ENCODE measurements at places on chromosomes 4 and X.
A peak's percentile ranks its signal among the peaks of the same experiment; 100 is the strongest.

DNA sequence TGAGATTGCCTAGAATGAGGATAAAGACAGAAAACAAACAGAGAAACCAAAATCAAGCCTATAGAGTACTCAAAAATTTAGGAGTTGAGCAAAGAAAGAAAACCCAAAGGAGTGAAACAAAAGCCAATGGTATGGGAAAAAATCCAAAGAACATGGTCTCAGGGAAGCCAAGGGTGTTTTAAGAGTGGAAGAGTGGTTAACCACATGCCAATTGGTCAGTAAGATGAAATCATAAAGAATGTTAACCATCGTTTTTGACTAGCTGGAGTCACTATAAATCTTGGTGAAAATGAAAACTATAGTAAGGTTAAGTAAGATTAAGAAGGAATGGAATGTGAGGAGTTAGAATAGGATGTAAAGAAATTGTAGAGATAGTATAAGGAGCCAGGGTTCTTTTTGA, 64.7 kb upstream of the RPL34 start:
- no peak for DNase-seq

DNA sequence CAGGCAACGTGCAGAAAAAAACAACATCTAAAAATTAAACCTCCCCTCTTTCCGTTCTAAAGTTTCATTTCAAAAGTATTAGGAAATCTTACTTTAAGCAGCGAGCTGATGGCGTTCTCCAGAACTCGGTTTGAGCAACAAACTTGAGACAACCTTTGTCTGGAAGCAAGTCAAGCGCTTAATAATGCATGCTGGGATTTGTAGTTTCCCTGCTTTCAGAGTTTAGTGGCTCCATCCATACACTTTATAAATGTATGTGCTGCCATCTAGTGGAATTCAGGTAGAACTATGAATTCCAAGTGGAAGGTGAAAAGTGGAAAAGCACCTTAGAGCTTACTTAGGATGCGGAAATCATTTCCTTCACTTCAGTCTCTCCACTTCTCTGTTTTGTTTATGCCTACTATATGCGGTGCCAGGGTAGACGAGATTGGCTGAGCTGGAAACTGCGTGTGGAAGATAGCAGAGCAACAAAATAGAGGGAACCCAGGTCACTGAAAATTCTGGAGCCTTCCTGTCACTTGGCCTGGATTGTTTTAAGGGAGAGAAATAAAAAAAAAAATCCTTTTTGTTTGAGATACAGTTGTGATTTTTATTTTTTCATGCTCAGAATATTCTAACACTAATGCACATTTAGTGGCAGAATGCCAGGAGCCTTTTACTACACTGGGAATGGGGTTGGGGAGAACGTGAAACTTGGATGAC, at the start of gene BDH2:
TSS of gene BDH2 (minus strand) at position 144 of the 702 bp plus-strand sequence. CDS start 3,580 bp downstream, outside the sequence.
- DNase-seq, result peak; percentile 42

DNA sequence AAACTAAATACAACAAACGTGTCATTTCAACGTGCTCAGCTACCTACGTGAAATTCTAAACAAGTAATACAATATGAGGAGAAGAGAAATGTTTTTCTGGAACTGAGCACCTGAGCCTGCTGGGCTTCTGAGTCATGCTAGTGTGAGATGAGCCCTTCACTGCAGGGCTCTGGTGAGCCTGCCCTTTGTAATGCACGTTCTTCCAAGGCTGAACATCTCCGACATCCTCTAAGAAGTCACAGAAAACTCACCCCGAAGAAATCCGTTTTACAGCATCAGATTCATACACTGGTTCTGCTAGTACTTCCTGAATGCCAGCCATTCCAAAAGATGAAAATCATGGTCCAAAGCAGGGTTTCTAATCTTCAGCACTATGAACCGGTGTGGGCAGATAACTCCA, 157.1 kb downstream of the AMELX start:
- no peak for DNase-seq

DNA sequence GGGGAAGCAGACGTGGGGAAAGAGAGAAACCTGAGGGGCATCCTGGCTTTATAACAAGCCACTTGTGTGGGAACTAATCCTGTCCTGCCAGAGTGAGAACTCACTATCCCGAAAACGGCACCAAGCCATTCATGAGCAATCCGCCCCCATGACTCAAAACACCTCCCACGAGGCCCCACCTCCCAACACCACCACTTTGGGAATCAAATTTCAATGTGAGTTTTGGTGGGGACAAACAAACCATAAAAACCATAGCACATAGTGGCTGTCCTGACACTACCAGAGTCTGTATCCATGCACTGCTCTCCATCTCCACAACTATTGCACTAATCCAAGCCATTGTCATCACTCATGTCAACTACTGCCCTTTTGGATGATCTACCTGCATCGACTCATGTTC, 28.5 kb upstream of the SEPTIN6 start:
- no peak for DNase-seq

- DNase-seq, result no peak
Observed at GRCh38 chrX:103398421-103398864, 22.1 kb downstream of the BEX3 start.

DNA sequence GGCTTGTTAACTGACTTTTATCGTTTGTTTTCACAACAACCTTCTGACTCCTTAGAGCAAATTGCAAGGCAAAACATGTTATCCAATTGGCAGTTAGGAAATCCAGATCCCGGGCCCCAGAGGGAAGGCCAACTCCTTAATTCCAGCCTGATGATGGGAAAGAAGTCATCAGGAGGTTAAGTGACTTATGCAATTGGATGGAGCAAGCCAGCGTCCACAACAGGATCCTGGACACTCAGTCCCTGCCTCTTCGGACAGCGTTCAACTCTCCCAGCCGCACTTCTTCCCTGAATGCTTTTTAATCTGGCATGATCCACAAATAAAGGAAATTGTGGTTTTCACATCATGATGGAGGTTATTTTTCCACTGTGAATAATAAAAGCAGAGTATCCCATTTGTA, 310.1 kb downstream of the RAB28 start:
- no peak for DNase-seq
